Fibroblast of upper back skin (primary cell): ENCODE measurements at places on chromosomes 11 and 22.

- DNase-seq: no peak
These were observed at the start of gene CD3G for GRCh38 chr11:118343981-118344515. TSS of gene CD3G (plus strand) at chr11:118344344. CDS start at chr11:118344424, 80 bp downstream.

DNA sequence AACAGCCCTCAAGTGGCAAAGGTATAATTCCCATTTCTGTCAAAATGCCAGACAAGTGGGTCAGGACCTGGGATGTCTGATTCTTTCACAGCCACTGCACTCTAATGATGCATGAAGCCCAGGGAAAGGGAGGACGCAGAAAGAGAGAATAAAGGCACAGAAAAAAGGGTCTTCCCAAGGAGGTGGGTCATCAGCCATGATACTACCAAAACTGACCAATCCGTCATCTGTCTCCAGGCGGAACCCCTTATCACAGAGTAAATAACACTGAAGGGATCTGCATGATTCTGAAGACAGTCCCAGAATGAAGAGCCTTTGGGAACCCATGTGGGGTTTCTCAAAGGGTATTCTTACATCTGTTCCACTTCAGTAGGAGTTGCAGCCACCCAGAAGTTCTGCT lies 73.8 kb upstream of the OPCML start:
- DNase-seq: no peak

- DNase-seq: no peak
These were observed 7.8 kb upstream of the CELSR1 start for GRCh38 chr22:46545086-46545792.

DNA sequence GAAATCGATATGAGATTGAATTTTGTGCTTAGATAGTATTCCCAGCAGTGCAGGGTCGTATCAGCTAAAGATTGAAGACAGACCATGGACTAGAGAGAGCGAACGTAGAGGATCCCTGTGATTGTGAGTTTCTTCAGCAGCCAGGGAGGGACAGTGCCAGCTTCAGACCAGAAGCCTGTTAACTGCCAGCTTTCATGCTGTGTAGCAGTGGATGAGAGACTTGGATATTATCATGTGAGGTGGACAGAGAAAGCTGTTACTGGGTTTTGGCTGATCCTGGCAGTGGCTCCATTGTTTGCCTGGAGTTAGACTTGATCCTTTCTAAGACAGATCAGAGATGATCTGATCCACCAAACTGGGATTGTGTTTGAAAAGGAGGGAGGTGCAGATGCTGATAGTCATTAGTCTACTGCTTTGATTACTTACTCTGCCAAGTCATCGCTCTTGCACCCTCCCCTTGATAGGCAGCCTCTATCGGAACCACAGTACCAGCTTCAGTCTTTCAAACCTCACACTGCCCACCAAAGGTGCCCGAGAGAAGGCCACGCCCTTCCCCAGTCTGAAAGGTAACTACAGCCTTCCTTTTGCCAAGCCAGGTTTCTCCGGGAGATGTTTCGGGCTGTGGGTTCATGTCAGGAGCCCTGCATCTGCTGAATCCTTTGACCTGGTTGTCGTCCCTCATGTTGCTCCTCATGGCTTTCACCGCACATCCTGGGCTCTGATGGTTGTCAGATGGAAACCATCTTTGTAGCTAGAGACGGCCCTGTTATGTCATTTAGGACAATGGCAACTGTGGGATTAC lies 16.2 kb downstream of the MADD start:
- no peak for DNase-seq

DNA sequence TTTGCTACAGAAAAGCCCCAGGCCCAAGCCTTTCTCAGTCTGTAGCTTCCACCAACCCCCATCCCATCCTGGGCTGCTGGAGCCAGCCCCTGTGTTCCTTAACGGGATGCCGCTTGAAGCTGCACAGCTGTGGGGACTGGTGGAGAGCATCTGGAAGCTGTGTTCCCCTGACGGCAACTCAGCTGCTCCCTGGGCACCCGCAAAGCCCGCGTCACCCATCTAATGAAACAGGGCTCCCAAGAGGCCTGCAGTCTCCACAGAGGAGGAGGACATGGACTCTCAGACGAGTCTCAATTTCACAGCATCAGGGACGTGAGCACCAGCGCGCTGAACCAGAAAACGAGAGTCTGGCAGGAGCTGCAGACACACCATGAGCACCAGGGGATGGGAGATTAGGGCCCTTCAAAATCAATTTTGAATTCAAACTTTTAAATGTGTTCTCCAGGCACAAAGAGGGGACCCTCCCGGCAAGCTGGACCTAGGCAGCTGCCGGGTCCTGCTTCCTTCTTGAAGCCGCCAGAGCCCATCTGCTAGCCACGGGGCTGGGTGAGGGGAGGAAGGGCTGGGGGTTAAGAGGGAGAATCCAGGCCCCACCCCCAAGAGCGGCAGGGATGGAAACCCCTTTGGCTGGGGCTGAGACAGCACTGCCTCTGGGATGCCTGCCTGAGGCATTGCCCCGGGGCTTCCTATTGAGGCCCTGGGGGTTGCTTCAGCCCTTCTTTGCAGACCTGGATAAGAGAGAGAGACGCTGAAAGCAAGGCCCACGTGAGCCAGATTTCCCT lies 21.0 kb downstream of the LMO1 start:
- no peak for DNase-seq

DNA sequence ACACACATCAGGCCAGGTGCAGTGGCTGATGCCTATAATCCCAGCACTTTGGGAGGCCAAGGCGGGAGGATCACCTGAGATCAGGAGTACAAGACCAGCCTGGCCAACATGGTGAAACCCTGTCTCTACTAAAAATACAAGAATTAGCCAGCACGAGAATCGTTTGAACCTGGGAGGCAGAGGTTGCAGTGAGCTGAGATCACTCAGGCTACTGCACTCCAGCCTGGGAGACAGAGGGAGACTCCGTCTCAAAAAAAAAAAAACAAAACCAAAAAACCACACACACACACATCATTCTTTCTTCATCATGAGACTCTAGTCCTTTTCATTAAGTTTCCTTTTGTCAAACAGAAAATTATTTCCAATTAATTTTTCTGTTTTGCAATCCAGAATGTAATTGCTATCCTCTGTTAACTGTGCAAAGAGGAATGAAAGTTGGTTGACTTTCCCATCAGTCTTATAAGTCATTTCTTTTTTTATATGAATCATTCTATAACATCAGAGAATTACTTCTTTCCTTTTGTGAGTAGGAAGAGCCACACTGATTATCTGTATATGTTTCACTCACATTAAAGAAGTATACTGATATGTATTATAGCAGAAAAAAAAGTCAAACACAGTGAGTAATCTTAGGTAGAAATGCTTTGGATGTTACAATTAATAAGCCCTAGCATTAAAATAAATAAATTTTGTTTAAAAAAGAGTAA lies 52.2 kb downstream of the HORMAD2 start:
- DNase-seq: no peak

DNA sequence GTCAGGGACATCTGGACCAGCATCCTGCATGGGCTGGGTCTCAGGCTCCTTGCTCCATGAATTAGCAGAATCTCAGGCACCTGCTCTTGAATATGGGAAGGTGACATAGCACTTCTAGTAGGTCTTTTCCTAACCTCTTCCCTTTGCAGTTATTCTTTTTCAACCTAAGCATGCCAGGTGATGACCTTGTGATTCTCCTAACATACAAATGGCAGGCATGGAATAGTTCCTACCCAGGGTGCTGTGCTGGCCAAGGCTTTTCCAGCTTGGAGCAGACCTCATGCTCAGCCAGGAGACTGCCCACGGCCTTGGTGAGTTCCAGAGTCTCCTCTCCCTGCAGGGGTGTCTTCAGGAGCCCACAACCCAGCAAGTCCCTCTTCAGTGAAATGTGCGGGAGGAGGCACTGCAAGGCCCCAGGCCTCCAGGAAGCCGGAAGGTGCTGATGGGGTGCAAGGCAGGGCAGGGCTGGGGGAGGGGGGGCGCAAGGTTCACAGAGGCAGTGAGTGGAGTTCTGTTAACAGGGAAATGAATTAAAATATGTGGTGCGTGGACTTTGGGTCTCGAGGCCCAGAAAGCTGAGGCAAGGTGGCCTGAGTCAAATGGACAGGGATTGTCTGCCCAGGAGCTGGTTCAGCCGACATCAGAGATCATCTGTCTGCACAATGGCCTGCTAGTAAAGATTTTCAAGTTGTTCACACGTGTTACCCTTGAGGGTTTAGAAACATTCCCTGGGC lies 75.9 kb upstream of the SEPTIN5 start:
- DNase-seq: no peak

GRCh38 chr22:19086896-19087295 lies 35.3 kb downstream of the DGCR2 start:
- peak; percentile 38 for DNase-seq

- peak; percentile 80 for DNase-seq
These were observed at the start of gene TMEM126A for GRCh38 chr11:85647604-85648299. TSS of gene TMEM126A (plus strand) at chr11:85647967. CDS start at chr11:85650256, 2,289 bp downstream.

- peak; percentile 93 for DNase-seq
These were observed 46.9 kb downstream of the PANX1 start for GRCh38 chr11:94175535-94175934.

- DNase-seq: peak; percentile 92
These were observed 186.1 kb downstream of the SOX6 start for GRCh38 chr11:16169956-16170847.

DNA sequence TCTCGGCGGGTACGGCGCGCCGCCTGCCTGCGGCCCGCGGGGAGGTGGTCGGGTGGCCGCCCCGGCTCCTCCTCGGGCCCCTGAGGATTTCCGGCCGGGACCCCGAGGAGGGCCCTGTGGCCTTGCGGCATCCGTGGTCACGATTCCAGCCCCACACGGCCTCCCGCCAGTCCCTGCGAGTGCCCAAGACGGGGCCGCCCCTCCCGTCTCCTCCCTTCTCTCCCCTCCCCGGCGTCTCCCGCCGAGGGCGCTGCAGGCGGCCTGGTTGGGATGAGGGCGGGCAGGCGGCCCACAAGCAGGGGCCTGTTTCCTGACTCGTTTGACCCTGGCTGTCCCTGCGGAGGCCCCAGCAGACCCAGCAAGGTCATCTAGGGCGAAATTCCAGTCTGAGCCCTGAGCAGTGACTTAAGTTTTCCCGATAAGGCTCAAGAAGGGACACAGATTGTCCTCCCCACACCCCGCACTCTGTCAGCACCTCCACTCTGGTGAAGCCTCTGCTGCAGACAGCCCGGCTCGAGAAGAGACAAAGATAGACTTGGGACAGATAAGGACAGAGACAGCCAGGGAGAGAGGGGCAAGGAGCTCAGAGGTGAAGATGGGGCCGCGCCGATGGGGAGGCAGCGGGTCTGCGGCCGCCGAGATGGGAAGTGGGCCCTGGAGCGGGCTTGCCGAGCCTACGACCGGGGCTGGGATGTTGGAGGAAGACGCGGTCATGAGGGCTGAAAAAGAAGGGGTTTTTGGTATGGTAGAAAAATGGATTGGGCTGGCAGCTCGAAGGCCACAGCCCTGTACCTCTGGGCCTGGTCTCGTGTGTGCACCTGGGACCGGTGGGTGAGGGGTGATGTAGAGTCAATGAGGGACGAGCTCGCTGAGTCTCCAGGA lies 95.0 kb downstream of the SWAP70 start:
- peak; percentile 85 for DNase-seq

DNA sequence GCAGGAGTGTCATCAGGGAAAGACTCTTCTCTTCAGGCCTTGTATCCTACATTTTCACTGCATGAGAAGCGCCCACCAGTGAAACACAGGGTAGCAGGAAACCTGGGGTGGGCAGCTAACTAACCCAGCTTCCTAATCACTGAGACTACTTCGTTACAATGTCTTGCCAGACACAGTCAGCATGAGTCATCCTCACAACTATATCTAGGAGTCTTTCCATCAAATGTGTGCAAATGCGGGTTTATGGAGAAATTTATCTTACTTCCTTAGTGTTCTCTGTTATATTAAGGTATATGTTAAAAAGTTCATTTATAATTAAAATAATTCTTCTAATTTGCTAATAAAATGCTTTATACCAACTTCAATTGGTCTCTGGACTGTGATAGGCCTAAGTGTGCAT lies 79.9 kb upstream of the RAB1B start:
- DNase-seq: peak; percentile 60

- DNase-seq: peak; percentile 12
These were observed 3.5 kb downstream of the ZDHHC24 start for GRCh38 chr11:66542362-66542761.

DNA sequence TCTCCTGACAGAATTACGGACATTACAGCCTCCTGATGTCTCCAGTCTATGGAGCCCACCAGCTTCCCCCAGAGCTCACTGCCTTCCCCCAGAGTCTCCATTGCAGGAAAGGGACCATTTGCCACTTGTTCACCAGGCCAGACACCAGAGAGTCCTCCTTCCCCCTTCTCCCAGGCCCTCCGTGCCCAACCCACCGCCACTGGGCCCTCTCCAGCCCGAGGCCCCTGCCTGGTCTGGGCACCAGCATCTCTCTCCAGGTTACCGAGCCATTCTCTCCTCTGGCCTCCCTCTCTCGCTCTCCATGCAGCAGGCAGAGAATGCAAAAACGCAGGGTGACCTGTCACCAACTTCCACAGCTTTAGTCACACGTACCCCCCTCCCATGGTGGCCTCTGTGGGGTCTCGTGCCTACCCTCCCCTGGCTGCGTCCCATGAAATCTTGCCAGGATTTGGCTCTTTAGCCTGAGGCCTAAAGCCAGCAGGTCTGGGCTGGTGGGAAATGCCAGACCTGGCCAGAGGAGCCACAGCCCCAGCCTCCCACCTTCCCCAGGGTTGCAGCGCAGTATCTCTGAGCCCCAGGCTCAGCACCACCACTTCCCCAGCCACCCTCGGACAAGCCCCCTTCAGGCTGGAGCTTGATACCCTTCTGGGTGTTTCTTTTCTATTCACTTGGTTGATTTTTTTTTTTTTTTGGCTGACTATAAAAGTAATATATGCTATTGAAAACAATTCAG lies 6.8 kb upstream of the SERPINH1 start:
- no peak for DNase-seq

- no peak for DNase-seq
These were observed 10.2 kb downstream of the CKAP5 start for GRCh38 chr11:46835897-46836296.

GRCh38 chr11:78218707-78219492 lies 30.2 kb downstream of the USP35 start:
- DNase-seq: no peak

- DNase-seq: peak; percentile 98
These were observed at the start of gene RBFOX2 for GRCh38 chr22:36028646-36029405. TSS of gene RBFOX2 (minus strand) at chr22:36028824. CDS start at chr22:36028425, 399 bp downstream.

- DNase-seq: no peak
These were observed 53.0 kb downstream of the LARGE1 start for GRCh38 chr22:33867118-33867866.

GRCh38 chr11:80980227-80980626 lies 1539.4 kb upstream of the TENM4 start:
- peak; percentile 25 for DNase-seq

DNA sequence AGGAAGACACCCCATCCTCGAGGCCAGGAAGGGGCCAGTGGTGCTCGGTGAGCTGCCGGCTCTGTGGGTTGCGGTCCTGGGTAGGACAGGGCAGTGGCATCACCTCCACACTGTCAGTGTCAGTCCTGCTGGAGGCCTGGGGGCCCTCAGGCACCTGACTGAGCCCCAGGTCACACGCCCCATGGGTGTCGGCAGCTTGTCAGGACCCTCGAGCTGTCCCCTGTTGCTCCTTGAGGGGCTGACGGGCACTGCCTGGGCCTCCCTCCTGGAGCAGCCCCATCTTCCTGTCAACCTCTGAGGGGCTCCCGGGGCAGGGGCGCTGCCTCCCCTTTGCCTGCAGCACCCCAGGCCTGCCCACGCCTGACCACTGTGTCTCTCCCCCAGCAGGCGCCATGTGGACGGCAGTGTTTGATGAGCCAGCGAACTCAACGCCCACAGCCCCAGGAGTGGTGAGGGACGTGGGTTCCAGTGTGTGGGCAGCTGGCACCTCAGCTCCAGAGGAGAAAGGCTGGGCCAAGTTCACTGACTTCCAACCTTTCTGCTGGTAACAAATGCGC lies 35.4 kb downstream of the SBF1 start:
- DNase-seq: no peak
